GF-D8 (cell line): ENCODE measurements at places on chromosomes 5 and 9.

DNA sequence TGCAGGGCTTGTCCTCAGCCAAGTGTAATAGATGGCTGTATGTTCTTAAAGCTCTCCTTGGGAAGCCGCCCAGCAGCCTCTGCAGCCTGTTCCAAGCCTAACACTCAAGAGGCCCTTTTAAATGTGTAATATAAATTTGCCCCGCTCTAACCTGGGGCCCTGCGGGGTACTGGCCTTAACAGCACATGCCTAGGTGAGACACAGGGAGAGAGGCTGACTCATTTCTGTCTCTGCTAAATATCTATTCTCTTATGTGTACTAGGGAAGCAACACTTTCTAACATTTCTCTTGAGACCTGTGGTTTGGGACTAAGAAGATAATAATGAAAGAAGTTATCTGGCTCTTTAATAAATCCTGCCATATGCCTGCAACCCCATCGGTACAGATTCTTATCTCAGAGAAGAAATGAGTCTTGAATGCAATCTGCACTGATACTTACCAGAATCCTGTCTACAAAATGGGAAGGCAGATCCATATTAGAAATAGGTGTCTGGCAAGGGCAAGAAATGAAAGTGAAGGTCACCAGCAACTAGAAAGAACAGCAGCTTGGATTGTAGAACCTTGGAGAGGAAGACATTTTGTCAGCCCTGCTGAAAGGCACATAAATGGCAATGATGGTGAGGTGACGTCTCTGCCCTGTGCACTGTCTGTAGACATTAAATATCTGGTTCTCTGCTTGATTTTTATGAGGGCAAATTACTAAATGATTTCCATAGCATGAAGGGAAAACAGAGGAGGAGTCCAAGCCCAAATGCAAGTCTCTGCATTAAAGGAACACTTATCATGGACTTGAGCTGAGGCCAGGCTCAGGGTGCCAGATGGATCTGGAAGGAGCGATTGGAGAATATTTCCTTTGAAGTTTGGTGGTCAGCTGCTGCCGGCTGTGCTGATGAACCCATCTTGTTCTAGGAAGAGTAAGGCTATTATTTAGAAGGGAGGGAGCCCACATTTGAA is 14.5 kb upstream of the TGFBI start:
- no peak for DNase-seq

GRCh38 chr5:16625096-16625495 is 8.3 kb upstream of the RETREG1 start:
- DNase-seq = no peak

GRCh38 chr9:110027671-110028081 is 180.3 kb downstream of the C9orf152 start:
- DNase-seq = peak; percentile 92

- DNase-seq = no peak
Observed at GRCh38 chr5:9599391-9599790, 30.8 kb downstream of the TAS2R1 start.

- DNase-seq = no peak
Observed at GRCh38 chr9:79408200-79408599, 163.6 kb upstream of the TLE4 start.
